Activated CD4-positive, alpha-beta T cell treated with anti-CD3 and anti-CD28 coated beads, Interleukin-2, amount 10 ng/mL, durations not matched to agents 24 days and 14 days (primary cell): ENCODE measurements at places on chromosomes 13 and 19. TPM values are rescaled to one million over a fixed set of nuclear protein-coding genes. Genes with fewer than 3 reads are reported as not detected.
A peak's percentile ranks its signal among the peaks of the same experiment; 100 is the strongest.

Gene ZSCAN18
- total RNA-seq: 4.8 and 5.3 TPM in 2 replicates

Gene PTGIR
- total RNA-seq: 194 TPM in 2 replicates

Gene SPRED3
- total RNA-seq: 2.9 and 3.0 TPM in 2 replicates

Gene CYSLTR2
- total RNA-seq: 0.90 and 1.1 TPM in 2 replicates

Gene CGB1
- not detected in 2 replicates for total RNA-seq

- no peak for DNase-seq
These were observed 587 bp downstream of the B9D2 start for GRCh38 chr19:41363371-41363752.

- DNase-seq: no peak
These were observed 498.9 kb downstream of the SUCLA2 start for GRCh38 chr13:47502166-47502565.

DNA sequence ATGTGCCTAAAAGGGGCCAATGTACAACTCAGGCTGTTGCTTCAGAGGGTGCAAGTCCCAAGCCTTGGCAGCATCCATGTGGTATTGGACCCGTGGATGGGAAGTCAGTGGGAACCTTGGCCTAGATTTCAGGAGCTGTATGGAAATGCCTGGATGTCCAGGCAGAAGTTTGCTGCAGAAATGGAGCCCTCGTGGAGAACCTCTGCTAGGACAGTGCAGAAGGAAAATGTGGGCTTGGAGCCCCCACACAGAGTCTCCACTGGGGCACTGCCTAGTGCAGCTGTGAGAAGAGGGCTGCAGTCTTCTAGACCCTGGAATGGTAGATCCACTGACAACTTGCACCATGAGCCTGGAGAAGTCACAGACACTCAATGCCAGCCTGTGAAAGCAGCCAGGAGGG, 28.5 kb downstream of the GPC5 start:
- no peak for DNase-seq

GRCh38 chr13:85286081-85286480, 513.1 kb downstream of the SLITRK6 start:
- no peak for DNase-seq

GRCh38 chr13:31264151-31264550, 64.4 kb downstream of the B3GLCT start:
- no peak for DNase-seq

DNA sequence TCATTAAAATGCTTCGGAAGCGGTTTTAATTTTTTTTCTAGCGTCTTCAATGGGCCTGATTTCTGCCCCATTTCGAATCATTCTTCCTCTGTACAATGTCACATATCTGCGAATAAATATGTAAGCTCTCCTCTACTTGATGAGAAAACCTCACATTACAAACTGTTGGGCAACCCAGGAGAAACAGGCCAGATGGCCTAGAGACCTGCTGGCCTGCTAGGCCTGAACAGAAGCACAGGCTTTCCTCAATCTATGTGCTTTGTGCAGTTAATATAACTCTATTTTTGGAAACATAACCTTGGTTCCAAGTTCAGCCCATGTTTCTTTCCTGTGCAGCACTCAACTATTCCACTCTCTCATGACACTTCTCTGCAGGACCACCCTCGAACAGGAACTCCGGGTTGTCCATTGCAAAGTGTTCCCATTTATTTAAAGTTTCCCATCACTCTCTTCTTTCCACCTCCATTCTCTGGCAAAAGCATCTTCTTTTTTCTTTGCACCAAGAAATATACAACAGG, 42.0 kb downstream of the DCLK1 start:
- DNase-seq: no peak

DNA sequence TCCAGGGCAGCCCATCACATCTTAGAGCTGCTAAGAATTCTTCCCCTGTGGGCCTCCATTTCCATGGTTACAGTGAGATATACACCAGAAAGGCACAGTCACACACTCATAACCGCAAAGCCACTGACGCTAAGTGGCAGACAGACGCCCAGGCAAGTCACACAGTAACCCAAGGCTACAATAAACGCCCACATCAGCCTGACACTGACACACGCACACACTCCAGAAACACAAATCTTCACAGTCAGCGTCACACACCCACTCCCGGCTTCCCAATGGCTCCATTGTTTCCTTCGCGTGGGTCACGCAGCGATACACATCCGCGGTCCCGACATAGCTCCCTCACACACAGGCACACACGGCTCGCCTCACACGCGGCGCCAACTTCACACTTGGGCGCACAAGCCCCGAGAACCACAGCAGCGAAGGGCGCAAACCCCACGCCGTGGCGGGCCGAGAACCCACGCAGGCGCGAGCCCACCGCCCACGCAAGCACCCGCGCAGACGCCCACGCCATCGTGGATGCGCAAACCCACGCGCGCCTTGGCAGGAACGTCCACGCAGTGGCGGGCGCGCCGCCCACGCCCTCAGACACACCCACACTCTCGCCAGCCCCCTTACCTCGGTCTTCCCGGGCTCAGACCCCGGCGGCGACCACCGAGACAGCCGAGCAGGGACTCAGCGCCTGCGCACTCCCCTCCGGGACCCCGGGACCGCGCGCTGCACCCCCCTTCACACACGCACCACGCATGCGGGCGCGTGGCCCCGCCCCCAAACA, at the start of gene ZNF667:
ZNF667 (minus strand) TSS at position 695 of the 778 bp plus-strand sequence. CDS start 14,975 bp downstream, outside the sequence.
- DNase-seq: peak; percentile 54

DNA sequence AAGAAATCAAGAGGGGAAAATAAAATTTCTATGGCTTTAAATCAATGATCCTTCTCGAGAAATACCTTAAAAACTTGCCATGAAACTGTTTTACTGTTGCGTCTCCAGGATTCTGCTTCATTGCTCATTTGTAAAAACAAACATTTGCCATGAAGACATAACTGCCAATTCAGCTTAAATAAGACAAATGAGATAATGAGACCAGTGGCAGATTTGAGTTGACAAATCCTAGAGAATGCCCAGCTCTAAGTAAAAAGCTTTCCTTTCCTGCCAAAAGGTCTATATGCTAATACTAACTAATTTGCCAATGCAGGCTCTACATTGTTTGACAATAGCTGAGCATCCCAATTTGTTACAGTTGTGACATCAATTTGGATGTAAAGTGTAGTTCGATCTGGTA, 400.5 kb upstream of the PCDH9 start:
- no peak for DNase-seq

DNA sequence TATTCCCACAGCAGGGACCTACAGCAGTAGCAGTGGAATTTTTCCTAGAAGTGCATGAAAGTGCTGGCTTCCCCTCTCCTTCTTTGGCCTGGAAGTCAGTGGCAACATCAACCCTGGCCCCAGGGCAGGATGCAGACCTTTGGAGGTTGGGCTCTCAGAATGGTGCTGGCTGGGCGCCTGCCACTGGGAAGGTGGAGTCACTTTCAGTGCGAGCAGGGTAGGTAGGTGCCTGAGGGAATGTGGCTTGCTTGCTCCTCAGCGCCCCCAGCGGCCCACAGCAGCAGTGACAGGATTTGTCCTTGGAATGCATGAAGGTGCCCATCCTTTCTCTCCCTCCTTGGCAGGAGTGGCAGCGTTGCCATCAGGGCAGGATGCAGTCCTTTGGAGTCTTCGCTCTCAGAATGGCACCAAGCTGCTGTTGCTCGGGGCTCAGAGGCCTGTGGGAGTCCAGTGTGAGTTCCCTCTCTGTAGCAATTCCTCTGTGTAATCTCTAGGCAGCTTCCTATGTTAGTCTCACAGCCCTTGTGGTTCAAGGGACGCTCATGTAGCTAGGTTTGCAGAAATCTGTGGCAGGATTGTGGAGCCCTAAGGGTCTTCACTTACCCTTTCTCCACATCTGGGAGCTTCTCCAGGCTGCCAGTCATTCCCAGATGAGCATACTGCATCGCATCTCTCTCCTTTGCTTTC, 354.4 kb upstream of the DACH1 start:
- no peak for DNase-seq

DNA sequence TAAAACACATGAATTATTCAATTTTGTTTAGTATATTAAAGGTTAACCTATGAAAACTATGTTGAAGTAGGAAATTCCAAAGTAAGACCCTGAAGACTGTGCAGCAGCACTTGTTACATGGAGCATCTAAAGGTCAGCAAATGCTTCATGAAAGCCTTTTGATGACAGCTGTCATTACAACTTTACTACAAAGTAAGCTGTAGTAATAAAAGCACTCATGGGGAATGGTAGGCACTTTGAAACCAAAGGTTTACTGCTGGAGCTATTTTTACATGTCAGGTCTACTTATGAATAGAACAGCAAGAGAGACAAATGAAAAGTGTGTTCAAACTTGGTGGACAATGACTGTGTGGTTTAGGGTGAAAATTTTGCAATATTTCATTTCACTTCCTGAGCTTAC, 672.5 kb upstream of the PCDH20 start:
- no peak for DNase-seq

GRCh38 chr13:33119856-33120543, 103.8 kb downstream of the KL start:
- no peak for DNase-seq

- no peak for DNase-seq
These were observed 489.7 kb downstream of the RFC3 start for GRCh38 chr13:34307607-34308006.

DNA sequence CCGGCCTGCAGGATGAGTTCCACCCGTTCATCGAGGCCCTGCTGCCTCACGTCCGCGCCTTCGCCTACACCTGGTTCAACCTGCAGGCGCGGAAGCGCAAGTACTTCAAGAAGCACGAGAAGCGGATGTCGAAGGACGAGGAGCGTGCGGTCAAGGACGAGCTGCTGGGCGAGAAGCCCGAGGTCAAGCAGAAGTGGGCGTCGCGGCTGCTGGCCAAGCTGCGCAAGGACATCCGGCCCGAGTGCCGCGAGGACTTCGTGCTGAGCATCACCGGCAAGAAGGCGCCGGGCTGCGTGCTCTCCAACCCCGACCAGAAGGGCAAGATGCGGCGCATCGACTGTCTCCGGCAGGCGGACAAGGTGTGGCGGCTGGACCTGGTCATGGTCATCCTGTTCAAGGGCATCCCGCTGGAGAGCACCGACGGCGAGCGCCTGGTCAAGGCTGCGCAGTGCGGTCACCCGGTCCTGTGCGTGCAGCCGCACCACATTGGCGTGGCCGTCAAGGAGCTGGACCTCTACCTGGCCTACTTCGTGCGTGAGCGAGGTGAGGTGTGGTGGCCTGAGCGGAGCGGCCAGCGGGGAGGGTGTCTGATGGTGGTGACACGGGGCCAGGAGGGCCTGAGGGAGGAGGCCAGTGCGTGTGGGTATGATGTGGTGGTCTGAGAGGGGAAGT, 15.5 kb downstream of the NFIC start:
- DNase-seq: no peak

GRCh38 chr13:75789451-75790197, 153.5 kb downstream of the LMO7 start:
- DNase-seq: no peak

DNA sequence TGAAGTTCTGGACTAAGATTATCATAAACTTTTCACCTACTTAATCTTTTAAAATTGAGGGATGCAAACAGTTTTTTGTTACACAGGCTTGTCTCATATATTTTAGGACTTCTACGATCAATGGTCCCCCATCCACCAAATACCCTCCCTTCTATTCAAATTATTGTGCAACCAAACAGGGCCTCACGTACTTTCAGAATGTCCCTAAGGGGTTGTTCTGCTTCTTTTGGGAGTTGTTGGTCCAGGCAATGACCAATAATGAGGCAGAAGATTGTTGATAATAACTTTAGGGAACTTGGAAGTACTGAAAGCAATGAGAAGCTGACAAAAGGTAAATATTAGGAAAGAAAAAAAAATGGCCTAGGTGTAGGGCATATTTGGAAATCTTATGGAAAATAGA, 2.9 kb downstream of the DNAJC15 start:
- no peak for DNase-seq

DNA sequence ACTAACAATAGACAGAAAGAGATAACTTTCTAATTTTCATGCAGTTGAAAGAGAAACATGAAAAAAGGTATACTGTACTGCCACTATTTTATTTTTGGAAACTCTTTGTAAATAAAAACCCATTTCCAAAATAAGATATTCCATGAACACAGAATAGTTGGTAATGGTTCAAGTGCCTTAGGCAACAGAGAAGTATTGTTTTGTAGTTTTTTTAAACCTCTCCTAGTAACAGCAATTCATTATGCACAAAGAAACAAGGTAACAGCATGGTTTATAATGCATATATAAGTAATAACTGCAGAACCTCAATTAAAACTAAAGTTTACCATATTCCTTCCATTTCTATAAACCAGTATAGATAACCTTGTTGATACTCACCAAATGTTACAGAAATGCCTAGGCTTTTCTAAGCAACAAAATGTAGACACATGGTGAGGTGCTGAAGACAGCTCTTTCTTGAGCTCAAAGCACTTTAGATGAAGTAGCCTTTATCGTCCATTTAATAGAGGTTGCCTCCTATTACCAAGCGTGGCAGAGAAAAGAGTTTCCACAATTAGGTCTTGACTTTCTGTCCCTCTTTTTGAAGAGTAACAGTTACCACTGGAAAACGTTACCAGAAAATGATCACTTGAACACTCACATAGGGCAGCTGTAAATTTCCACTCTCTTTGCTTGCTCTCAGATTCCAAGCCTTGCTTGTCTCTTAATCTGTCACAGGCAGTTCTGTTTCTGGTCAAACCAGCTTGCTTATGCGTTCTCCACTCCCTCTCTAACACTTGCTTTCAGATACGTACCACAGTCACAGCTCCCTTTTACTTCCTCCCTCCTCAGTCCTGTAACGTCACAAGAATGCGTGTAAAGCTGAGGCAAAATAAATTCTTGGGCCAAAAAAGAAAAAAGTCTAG, 42.9 kb downstream of the CAB39L start:
- DNase-seq: peak; percentile 34

DNA sequence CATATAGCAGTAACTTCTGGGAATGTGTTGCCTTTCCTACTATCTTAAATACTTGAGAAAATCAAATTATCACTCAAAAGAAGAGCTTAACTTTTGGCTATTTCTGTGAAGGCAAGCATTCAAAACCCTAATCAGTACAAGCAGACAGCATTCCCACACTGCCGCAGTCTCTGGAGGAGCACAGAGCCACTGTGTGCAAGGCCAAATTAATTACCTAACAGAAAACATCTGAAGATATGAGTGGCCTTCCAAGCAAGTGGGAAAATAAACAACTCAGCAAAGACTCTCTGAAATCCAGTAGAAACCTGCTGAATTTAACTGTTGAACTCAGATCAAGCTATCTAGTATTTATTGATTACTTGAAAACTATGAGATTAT, 68.2 kb downstream of the COL4A1 start:
- DNase-seq: peak; percentile 34

GRCh38 chr13:113561417-113562084, 23.0 kb upstream of the TFDP1 start:
- DNase-seq: no peak

- DNase-seq: peak; percentile 85
These were observed at the start of gene CELF5 for GRCh38 chr19:3224346-3225168. TSS of gene CELF5 (plus strand) at chr19:3224661. CDS start at chr19:3224740, 79 bp downstream.
